ENCODE measurements at places on chromosomes 2 and 18.

- no peak overlapping the region for H3K27ac ChIP-seq
- H3K4me1 ChIP-seq = no peaks in the 10 kb centered on the region
- H3K36me3 ChIP-seq = no peaks in the 10 kb centered on the region
- no peak overlapping the region for H3K4me3 ChIP-seq
Observed at GRCh38 chr18:31586616-31587015, 5.1 kb upstream of the TTR start.

DNA sequence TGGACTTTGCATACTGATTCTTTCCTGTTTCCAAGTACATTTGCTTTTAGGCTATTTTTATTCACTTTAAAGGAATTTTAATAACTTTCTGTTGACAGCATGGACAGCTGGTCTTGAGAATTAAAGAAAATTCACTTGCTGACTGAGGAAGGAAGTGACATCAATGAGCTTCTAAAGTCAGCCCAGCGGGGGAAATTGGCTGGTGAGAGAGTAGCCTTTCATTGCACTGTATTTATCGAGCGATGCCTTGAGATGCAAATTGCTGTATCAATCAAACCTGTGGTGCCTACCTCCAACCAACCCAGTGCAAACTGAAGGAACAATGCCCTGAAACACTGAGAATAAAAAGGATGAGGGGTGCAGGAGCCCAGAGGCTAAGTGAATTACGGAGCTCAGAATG, 91.4 kb upstream of the AQP4 start:
- H3K27ac ChIP-seq = no peak overlapping the region
- H3K4me1 ChIP-seq = no peaks in the 10 kb centered on the region
- H3K27me3 ChIP-seq = no peaks in the 10 kb centered on the region
- no peaks in the 10 kb centered on the region for H3K36me3 ChIP-seq
- DNase-seq = no peak

DNA sequence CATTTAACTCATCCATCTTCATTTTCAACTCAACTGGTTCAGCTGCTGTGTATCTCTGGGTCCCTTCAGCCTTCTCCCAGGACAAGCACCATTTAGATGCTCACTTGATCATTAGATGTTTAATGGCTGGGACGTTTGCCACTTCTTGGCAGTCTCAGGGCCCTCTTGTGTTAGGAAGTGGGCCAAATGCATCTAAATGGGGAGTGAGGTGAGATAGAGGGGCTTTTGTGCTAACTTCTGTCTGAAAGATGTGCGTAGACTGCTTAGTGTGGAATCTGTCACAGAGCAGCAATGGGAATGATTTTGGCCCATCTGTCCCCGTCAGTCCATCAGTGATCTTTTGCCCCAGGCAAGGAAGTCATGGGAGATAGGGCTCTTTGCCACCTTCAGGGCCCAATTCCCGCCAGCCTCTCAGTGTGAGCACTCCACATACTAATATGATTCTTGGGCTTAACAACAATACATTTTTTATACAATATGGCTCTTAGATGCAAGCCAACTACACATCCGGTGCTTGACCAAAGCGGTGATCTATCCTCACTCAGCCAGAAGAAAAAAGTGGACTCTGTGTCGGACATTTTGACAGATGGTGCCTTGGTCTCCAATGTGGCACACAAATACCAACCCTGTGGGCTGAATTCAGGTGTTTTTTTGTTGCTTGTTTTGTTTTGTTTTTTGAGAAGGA, 95.7 kb upstream of the EPC2 start:
- no peak overlapping the region for H3K27ac ChIP-seq
- no peak for DNase-seq
- H3K4me3 ChIP-seq = no peak overlapping the region
- no peaks in the 10 kb centered on the region for H3K27me3 ChIP-seq
- H3K36me3 ChIP-seq = no peaks in the 10 kb centered on the region
- H3K4me1 ChIP-seq = peaks cover 3% of the 10 kb centered on the region

GRCh38 chr2:66565291-66565690, 130.4 kb downstream of the MEIS1 start:
- H3K36me3 ChIP-seq = no peaks in the 10 kb centered on the region
- H3K4me1 ChIP-seq = no peaks in the 10 kb centered on the region
- H3K27me3 ChIP-seq = no peaks in the 10 kb centered on the region
- H3K4me3 ChIP-seq = no peak overlapping the region
- no peak overlapping the region for H3K27ac ChIP-seq

All from testis (tissue), 5 donors.